ENCODE measurements at places on chromosomes 2 and 18.

DNA sequence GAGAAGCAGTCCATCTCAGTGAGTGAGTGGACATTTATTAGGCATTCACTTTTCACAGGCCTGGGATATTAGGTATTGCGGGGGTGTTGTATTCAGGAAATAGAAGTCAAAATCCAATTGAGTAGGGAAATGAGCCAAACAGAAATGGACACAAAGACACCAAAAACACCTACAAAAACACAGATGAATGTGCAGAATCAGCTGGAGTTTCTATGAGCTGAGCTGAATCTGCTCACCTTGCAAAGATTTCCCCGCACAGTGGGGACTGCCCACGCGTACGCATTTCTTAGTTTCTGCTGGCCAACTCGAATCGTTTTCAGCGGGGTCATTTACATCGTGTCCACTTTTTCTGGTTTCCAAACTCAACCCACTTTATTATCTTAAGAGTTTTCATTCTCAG, 160.0 kb downstream of the BCL2 start:
- no peaks in the 10 kb centered on the region for H3K27me3 ChIP-seq

DNA sequence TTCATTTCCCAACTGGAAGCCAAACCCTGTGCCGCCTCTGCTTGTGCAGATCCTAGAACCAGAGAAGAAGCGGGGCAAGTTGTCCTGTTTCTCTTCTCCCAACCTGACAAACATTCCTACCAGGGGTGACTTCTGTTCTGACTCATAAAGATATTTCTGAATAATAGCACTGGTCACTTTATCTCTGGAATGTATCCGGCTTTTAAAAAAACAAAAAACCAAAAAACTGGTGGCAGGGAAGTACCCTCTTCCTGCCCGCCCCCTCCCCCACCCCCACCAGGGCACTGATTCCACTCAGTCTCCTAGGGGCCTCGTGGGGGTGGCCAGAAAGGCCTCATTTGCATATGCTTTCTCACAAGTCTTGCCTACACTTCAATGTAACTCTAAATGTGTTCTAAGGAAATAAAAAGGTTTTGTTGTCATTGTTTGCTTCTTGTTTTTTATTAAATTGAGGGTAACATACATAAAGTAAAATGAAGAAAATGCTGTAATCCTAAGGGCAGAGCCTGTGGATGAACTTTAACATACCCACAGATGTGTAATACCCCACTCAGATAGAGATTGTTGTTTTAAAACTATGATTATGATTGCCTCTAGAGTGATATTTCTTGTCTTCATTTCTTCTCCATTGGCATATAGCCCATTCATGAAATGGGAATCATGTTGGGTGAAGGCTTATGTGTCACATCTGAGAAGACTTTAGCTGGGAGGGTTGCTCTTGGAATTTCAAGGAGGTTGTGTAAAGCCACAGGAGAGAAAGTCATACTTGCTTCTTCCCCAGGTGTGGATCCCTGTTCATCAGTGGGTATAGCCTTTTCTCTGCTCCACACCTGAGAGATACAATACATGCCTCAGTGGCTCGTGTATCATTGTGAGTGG, 5.3 kb upstream of the FOSL2 start:
- H3K27me3 ChIP-seq, result no peaks in the 10 kb centered on the region
- no peak overlapping the region for H3K4me3 ChIP-seq
- no peaks in the 10 kb centered on the region for H3K36me3 ChIP-seq
- peaks cover 4% of the 10 kb centered on the region for H3K4me1 ChIP-seq
- H3K27ac ChIP-seq, result no peak overlapping the region

- H3K27ac ChIP-seq, result no peak overlapping the region
- H3K27me3 ChIP-seq, result no peaks in the 10 kb centered on the region
- DNase-seq, result no peak
- no peak overlapping the region for H3K4me3 ChIP-seq
Measured at GRCh38 chr2:16216558-16216945, 276.2 kb downstream of the MYCN start.

DNA sequence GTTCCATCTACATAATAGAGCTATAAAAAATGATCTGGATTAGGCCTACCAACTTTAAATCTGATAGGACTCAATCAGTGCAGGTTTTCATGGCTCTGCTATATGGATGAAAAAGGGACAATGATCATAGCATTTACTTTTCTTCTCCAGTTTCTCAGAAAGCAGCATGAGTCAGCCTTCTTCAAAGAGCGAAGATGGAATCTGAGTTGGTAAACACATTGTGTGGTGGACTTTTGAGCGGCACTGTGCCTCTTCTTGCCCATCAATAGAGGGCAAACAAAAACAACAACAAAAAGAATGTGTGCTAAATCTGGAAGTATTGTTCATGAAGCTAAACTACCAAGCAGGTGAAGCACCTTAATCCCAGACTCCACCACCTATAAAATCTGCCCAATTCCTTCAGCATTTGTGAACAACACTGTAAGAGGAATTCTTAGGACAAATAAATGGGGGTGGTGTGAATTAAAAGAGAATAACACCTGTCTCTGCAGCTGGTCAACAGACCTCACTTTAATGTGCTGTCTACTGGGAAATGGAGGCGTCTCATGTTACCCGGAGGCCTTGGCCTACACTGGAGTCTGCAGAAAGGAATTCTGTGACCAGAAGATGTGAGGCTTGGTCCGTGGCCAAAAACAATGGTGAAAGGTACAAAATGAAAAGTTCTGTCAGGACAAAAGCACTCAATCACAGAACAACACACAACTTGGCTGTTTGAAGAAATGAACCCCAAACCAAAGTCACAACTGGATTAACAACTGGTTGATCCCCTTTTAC, 609.0 kb downstream of the IRS1 start:
- no peaks in the 10 kb centered on the region for H3K4me1 ChIP-seq
- no peak for DNase-seq
- no peak overlapping the region for H3K27ac ChIP-seq
- no peaks in the 10 kb centered on the region for H3K27me3 ChIP-seq
- no peak overlapping the region for H3K4me3 ChIP-seq
- H3K36me3 ChIP-seq, result no peaks in the 10 kb centered on the region

- no peak overlapping the region for H3K27ac ChIP-seq
- no peak overlapping the region for H3K4me3 ChIP-seq
- no peak for DNase-seq
- no peaks in the 10 kb centered on the region for H3K36me3 ChIP-seq
Measured at GRCh38 chr18:60189856-60190255, 182.7 kb downstream of the MC4R start.

DNA sequence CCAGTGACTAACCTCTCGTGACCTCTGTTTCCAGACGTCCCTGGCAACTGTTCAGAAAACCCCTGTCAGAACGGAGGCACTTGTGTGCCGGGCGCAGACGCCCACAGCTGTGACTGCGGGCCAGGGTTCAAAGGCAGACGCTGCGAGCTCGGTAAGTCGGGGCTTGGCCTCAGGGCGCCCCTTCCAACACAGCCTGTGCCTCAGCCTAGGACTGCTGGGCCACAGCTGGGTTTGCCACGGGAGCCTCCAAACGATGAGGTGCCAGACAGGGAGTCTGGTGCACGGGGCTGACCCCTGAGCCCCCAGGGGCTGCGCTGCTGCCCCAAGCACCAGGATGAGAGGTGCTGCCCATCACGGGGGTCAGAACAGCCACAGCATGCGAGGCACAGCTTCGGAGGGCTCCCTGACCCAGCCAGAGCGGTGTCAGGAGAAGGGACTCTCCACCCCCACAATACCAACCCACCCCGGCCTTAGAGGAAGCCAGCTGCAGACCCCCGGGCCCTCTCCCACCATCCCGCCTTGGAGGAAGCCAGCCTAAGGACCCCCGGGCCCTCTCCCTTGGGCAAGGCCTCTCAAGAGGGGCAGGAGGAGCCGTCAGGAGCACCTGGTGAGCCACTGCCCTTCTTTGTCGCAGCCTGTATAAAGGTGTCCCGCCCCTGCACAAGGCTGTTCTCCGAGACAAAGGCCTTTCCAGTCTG, 20.3 kb downstream of the MTERF4 start:
- no peak overlapping the region for H3K27ac ChIP-seq
- no peaks in the 10 kb centered on the region for H3K4me1 ChIP-seq
- no peak overlapping the region for H3K4me3 ChIP-seq
- no peaks in the 10 kb centered on the region for H3K27me3 ChIP-seq
